Placental pericyte (primary cell): ENCODE measurements at places on chromosomes 2 and 18. TPM values are rescaled to one million over a fixed set of nuclear protein-coding genes. Genes with fewer than 3 reads are reported as not detected.

INPP4A gene
- total RNA-seq: 17.9 and 30.2 TPM in 2 replicates

MAL gene
- not detected in 2 replicates for total RNA-seq

NEB gene
- total RNA-seq: 0.22 and 0.29 TPM in 2 replicates

MC4R gene
- not detected in 2 replicates for total RNA-seq

KCNJ3 gene
- not detected in 2 replicates for total RNA-seq

GALNT13 gene
- under 0.01 and 0.14 TPM in 2 replicates for total RNA-seq

SULT1C4 gene
- 0.14 TPM in 1 of 2 replicates, not detected in the other for total RNA-seq

SSB gene
- total RNA-seq: 59.5 and 73.0 TPM in 2 replicates
